ENCODE measurements at places on chromosomes 11 and 22. TPM values are rescaled to one million over a fixed set of nuclear protein-coding genes. Genes with fewer than 3 reads are reported as not detected.

The LMO1 gene
- total RNA-seq: 0.29 TPM

The OR2AT4 gene
- total RNA-seq: not detected

The CCDC87 gene
- total RNA-seq: 0.08 TPM

The AIFM3 gene
- 3.9 TPM for total RNA-seq

The CRYBB3 gene
- not detected for total RNA-seq

The SPON1 gene
- not detected for total RNA-seq

The OR52H1 gene
- not detected for total RNA-seq

- no peak for DNase-seq
Observed at GRCh38 chr11:79616392-79616851, 175.6 kb upstream of the TENM4 start.

GRCh38 chr22:30426388-30427353 lies 1.1 kb downstream of the MTFP1 start:
- peak; percentile 93 for DNase-seq

DNA sequence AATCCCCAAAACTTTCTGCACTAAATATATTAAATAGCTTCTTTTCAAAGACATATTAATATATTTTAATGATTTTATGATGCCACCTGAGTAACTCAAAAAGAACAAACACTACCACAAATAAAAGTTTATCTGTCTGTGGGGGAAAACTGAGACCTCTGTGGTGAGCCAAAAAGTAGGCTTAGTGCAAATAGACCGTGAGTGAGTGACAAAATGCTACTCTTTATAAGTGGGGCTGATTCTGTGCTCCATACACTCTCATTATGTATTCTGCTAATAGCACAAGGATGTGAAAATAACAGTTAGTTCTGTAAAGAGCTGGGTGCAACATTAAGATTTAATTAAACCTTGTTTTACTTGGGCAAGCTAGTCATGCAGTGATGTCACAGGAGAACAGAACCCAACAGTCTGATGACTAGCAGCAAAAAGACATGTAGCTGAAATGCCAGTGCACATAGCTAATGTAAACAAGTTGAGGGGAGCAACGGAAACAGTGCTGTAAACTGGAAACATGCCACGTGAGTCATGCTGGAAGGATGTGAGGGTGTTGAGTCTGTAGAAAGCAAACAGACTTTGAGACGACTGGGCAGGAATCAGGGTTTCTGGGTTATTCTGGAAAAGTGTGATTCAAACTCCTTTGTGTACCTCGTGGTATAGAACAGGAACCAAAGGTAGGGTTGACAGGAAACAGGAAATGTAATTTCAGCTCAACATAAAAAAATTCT lies 1130.4 kb downstream of the LRRC4C start:
- DNase-seq: peak; percentile 36

GRCh38 chr11:131816051-131816450 lies 445.6 kb downstream of the NTM start:
- DNase-seq: no peak

DNA sequence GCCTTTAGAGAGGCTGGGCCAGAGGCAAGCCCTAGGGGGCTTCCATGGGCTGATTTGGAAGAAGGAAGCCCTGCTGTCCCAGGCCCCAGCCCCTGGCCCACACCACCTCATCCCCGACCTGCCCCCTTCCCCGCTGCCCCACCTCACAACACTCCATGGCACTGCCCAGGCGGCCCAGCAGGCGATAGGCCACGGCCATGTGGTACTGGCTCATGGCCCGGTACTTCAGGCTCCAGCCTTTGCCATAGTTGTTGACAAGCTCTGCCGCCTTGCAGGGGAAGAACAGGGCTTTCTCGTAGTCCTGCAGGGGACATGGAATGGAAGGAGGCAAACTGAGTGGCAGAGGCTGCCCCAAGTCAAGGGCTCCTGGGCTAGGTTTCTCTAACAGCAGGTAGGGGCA lies 6.4 kb downstream of the RAPSN start:
- no peak for DNase-seq

DNA sequence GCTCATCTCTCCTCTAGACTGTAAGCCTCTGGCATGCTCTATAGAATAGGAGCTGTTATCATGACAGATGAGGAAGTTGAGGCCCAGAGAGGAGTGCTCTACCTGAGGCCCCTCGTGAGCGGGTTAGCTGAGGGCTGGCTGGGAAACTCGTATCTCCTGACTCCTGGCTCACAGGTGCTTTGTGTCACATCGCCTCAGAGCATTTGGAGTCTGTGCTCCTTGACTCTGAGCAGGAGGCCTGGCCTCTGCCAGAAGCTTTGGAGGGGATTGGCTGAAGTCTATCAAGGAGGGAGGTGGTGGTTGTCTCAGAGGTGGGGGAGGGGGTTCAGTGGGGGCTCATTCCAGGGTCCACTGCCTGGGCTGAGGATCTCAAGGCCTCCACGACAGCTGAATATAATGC lies 7.4 kb downstream of the KCNC1 start:
- DNase-seq: no peak

GRCh38 chr22:47604563-47604962 lies 842.1 kb downstream of the TBC1D22A start:
- DNase-seq: no peak

DNA sequence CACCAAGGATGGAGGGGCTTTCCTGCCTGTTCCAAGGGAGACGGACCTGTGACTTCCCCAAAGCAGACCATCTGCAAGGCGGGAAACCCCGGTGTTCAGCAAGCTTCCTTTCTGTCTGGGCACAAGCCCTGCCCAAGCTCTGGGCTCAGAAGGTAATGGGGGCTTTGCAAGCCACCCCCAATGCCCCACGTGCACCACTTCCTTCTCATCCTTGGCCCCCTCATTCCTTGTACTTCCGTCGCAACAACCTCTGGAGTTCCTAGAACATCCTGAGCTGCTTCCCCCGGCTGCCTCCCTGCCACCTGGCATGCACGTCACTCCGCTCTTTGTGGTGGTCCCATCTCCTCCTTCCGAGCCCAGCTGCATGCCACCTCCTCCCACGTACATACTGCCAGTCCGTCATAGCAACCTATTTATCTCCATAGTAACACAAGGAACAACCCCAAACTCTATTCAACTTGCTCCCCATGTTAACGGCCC lies 3.9 kb downstream of the MYEOV start:
- no peak for DNase-seq

DNA sequence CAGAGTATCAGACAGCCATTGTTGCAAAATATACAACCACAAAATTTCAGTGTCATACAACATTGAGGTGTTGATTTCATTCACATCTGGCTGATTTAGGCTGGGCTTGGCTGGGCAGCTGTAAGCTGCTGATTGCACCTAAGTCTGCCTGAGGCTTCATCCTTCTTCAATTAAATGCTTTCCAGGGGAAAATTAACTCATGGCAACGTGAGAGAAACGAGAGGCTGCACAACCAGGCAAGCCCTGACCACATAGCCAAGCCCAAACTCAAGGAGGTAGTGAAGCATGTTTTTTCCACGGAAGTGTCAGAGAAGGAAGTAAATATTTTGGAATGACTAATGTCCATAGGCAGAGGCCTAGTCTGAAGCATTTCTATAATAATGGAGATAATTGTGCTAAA lies 273.8 kb upstream of the ZC3H12C start:
- DNase-seq: no peak

GRCh38 chr11:119671561-119672015 lies 57.4 kb downstream of the NECTIN1 start:
- DNase-seq: no peak

- DNase-seq: peak; percentile 81
Observed at GRCh38 chr11:88709567-88709966, 356.2 kb downstream of the GRM5 start.

- no peak for DNase-seq
Observed at GRCh38 chr11:76391811-76392475, 10.8 kb downstream of the GVQW3 start.

DNA sequence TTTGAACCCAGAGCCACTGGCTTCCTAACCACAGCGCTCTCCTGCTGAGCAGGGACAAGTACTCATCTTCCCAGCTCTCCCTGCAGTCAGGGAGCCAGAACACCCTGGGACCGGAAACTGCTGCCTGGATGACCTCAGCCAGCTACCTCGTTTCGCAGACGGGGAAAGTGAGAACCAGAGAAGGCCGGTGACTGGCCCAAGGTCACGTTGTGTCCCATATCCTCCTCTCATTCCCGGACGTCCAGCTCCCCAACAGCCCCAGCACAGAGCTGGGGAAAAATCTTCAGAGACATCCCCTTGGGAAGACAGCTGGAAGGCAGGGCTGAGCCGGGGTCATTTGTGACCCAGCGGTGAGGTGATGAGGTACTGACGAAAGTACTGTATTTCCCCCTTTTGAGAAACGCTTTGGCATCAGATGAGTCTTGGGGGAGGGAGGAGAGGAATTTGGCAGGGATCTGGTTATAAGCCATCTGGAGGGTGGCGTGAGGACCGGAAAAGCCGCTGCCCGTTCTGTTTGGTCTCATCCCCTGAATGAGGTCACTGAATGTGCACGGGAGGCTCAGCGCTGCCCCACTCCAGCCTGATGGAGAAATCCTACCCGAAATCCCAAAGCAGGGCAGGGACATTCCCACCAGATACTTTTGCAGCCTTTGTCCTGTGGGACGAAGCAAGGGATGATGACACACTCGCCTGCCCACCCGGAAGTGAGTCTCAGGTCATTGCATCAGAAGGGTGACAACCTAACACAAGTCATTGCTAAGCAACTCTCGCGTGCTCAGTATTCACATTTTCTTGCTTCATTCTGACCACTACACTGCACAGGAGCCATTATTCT lies 41.1 kb downstream of the LIF start:
- DNase-seq: no peak

DNA sequence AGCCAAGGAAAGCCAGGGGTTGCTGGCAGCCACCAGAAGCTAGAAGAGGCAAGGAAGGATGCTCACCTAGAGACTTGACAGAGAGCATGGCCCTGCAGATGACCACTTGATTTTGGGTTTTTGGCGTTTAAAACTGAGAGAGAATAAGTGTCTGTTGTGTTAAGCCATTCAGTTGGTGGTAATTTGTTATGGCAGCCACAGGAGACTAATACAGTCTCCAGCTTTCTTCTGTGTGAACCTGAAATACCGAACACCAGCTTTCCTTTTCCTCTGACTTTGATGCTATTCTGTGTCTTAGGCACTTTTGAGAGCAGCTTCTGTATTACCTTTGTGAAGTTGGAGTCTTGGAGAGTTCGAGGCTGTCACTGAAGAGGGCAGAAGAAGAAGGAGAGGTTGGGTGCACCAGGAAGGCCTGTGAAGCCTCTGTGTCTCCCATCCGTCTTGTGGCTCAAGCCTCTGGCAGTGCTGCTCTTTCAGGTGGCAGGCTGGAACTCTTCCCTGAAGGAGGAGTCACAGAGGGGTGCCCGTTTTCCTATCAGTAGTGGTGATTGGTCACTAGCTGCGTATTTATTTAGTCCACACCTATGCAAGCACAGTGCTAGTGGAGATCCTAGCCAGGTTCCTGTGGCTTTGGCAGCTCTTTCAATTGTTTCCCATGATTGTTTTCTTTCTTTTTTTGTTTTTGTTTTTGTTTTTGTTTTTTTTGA lies 2.5 kb downstream of the TBC1D22A start:
- DNase-seq: no peak

DNA sequence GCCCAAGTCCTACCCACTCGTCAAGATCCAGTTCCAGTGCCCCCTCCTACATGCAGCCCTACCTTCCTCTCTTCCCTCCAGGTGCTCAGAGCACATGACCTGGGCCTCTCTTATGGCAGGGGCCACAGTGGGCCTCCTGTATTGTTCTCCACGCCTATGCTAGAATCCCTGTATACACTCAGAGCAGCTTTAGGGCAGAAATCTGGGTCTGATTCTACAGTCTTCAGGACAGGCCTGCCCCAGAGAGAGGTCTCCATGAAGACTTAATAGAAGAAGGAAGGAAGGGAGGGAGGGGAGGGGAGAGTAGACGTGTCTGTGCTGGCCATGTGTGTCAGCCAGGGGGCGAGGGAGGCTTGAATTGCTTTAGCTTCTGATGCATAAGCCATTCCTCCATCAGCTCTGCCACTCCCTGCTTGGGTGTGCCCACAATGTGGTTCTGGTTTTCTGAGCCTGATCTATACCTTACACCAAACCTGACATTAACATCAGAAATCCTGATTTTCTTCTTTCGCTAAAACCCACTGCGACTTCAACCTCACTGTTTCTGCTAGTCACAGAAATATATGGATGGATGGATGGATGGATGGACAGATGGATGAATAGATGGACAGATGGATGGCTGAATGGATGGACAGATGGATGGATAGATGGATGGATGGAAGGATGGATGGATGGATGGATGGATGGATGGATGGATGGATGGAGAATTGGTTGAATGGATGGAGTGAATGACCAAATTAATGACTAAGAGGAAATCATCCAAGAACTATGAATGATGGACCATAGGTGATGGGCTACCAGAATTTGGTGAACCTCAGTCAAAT lies 56.6 kb upstream of the PRDM11 start:
- peak; percentile 37 for DNase-seq

GRCh38 chr11:114322934-114323333 lies 26.7 kb downstream of the NNMT start:
- no peak for DNase-seq

DNA sequence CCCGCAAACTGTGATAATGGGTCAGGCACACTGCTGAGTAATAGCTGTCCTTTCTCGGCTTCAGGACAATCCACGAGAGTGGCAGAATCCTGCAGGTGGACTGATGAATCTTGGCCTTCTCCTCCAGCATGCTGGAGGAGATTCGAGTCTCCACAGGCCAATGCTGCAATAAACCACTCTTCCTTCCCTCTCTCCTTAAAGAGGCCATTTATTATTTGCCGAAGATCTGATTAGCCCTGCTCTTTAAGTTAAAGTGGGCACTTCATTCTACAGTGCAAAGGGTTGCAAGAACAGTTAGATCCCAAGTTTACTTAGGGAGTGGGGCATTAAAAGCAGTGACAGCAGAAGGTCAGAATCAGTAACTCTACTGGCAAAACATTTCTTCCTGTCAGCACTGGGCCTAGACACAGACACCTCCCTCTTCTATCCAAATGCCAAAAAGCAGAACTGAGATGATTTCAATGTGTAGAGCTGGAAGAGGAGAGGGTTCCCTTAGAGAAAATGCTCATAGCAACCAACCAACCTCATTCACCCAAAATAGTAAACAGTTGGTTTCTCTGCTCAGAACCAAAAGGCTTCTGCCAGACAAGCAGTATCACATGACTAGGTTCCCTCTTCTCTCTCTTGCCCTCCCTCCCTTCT lies 121.7 kb downstream of the SGSM3 start:
- DNase-seq: peak; percentile 40

- DNase-seq: no peak
Observed at GRCh38 chr11:12460466-12460865, 83.1 kb downstream of the PARVA start.

- no peak for DNase-seq
Observed at GRCh38 chr11:81072273-81072672, 1631.4 kb upstream of the TENM4 start.

DNA sequence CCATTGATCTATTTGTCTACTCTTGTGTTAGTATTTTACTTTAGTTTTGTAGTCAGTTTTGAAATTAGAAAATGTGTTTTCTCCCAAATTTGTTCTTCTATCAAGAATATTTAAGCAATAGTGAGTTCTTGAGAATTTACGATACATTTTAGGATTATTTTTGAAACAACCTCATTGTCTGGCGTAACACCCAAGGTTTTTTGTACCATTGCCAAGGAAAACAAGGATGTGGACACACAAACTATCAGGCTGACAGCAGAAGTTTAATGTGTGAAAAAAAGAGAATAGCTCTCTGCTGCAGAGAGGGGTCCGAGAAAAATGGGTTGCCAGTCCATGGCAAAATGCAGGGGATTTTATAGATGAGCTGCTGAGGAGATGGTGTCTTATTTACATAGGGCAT lies 865.1 kb upstream of the CNTN5 start:
- DNase-seq: no peak
